Femur (tissue), 1 donor: ENCODE measurements at places on chromosomes 5 and 9.
A peak's percentile ranks its signal among the peaks of the same experiment; 100 is the strongest.

- no peak for DNase-seq
Measured at GRCh38 chr9:33014665-33015014, 10.4 kb upstream of the DNAJA1 start.

GRCh38 chr9:74361508-74361907 is 135.6 kb upstream of the RORB start:
- no peak for DNase-seq

DNA sequence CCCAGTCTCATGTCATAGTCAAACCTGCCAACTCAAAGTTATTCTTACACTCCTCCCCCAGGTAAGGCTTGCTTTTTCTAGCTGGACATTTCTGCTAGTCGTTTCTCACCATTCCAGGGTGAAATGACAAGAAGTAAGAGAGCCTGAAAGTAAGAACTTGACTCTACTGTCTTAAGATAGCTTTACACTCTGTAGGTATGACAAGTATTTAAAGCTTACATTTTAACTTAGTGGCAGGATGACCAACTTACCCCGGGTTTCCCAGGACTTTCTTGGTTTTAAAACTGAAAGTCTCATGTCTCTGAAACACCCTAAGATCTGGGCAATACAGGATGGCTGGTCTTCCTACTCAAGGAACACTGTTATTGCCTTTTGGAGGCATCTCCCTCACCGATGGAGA is 67.5 kb upstream of the PIK3R1 start:
- DNase-seq = no peak

GRCh38 chr5:111997711-111998110 is 240.7 kb upstream of the NREP start:
- DNase-seq = no peak

DNA sequence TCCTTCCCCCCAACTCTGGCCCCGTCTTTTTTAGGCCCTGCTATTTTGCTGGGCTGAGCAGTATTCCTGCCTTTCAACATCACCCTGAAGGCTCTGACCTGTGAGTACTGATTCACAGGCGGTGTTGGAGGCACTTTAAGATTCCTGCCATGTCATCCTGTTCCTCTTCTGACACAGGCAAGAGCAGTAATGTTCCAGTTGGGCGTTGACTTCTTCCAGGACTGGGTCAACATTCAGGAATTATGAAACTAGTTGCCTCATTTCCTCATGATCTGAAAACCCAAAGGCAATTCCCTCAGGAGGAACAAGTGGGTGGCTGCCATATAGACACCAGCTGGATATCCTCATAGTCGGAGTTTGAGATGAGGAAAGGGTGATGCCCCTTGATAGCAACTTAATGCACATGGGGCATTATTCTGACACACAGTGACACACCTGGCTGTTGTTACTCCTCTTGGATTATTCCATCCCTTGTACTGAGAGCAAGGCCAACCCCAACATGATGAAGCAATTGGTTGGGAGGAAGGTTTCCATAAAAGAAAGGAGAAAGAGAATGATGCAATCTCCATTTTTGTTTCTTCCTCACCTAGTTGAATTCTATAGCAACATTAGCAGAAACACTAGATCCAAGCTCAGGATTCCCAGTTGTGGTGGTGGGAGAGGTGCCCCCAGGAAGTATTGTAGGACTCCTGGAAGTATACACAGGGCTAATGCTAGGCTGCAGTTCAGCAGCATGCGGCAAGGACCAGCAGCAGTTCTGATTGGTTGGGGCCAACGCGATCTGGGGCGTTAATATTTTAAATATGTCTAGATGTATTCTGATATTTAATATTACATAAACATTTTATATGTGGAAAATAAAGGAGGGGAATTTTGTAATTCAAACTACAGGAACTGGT is 19.6 kb upstream of the GLRX start:
- DNase-seq = no peak

DNA sequence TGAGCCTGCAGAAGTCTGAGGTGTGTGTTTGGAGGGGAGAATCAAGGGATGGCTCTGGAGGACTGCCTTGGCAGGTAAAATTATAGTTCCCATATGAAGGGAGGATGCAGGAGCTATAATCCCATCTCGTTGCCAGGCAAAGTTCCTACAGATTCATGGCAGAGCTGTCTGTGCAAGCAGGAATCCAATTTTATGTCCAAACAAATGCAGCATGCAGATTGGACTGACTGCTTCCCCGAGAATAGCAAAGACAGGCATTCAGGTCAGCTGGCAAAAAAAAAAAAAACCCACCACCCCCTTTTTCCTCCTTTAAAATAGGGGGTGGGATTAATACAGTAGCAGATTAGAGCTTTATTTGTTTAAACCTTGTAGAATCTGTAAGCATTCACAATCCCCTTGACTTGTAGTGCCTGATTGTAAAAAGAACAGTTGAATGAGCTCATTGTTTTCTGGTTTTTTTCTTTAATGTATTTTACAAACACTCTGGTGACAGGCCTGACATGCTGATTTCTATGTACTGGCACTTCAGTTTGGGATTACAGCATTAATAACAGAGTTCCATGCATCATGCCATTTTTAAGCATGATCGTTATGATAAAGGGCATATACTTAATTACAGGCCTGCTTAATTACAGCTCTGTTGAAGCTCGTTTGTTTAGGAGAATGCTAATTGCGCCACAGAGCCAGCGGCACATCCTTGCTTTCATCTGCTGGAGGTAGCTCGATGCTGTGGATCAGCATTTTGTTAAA is 141.4 kb upstream of the LMX1B start:
- no peak for DNase-seq

GRCh38 chr9:76302947-76303550 is 91.2 kb downstream of the RFK start:
- no peak for DNase-seq

- DNase-seq = peak; percentile 71
Measured at GRCh38 chr9:114385397-114386181, 2.2 kb downstream of the AKNA start.

GRCh38 chr9:694403-695154 is 146.9 kb upstream of the DMRT1 start:
- DNase-seq = no peak

DNA sequence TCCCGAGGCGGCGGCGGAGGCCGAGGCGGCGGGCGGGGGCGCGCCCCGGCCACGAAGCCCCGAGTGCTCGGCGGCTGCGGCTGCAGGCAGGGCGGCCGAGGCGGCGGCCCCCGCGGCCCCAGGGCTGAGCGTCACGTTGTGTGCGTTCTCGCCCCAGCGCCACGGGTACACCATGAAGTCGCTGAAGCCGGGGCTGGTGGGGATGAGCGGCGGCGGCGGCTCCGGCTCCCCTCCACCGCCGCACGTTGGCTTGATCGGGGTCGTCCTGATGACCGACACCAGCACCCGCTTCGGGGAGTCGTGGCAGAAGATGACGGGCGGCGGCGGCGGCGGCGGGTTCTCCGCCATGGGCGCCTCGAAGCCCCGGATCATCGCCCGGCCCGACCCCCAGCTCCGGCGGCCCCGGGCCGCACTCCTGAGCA is 498 bp downstream of the ZNF367 start:
- DNase-seq = no peak

DNA sequence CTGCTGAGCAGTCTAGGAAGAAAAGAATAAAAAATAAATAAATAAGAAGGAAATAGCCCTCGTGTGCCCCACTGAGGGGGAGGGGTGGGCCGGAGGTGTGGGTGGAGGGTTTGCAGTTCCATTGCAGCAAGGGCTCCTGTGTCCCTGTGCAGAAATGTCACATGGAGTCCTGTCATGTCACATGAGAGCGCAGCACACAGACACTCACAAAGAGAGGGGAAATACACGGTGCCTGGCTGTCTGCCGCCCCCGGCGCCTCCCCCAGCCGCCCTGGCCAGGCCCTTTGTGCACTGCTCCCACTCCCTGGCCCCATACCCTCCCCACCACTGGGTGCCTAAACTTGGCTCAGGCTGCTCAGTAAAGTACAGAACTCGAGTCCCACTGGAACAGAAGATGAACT is 55.6 kb upstream of the SPTLC1 start:
- no peak for DNase-seq

DNA sequence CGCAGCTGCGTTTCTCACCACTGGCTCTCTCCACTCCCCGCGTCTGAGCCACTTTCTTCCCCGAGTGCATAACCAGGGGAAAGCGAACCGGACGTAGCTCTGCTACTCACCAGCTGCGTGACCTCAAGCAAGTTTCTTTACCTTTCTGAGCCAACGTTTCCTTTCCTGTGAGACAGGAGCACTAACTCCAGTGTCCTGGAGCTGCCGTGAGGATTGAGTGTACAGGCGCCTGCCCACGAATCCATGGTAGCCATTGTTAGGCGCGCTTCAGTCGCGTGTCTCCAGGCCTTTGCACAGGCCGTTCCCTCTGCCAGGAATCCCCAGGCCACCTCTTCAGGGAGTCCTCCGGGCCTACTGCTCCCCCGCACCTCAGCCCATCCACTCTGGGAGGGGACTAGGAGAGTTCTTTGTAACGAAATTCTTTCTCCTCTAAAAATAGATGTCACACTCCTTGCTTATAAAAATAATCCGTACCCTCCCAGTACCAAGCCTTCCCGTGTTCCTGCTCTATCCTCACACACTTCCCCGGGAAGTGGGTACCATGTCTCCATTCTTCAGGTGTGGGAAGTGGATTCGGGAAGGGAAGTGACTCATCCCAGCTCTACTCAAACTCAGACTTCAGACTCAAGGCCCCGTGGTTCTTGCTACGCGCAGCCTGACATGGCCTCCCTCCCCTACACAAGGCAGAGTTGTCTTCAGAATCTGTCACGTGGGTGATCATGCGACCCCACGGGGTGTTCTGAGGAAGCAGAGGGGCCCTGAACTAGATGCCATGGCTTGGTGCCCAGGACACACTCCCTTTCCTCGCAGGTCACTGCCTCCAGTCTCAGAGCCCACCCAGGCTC is 16.1 kb upstream of the CRB2 start:
- no peak for DNase-seq

DNA sequence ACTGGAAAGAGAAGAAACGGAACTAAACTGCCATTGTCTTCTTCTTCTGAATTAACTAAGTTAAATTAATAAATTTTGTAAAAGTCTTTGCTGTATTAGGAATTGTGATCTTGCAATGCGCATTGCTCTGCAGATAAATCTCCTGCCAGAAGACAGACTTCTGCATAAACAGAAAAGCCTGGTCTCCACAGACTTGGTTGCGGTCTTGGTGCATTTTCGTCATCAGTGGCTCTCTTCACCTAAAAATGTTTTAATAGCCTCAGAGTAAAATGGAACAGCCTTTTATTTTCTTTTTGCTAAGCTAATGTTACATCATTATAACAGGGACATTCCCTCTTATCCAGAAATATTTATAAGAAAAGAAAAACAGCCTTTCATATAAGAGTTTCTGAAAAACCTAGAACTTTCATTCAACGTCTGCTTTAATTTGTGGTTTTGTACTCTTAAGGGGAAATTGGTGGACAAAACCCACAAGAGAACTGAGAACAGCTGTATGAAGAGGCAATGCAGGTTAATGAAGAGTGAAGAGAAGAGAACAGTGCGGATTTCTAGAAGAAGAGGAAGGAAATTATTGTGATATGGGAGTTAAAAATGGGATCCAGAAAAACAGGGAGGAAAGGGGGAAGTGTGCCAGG is 10.1 kb downstream of the IFNA5 start:
- no peak for DNase-seq
